CD8-positive, alpha-beta memory T cell (primary cell): ENCODE measurements at places on chromosomes 5 and 9.

GRCh38 chr9:117169089-117169621 lies 245.7 kb downstream of the ASTN2 start:
- DNase-seq = no peak

DNA sequence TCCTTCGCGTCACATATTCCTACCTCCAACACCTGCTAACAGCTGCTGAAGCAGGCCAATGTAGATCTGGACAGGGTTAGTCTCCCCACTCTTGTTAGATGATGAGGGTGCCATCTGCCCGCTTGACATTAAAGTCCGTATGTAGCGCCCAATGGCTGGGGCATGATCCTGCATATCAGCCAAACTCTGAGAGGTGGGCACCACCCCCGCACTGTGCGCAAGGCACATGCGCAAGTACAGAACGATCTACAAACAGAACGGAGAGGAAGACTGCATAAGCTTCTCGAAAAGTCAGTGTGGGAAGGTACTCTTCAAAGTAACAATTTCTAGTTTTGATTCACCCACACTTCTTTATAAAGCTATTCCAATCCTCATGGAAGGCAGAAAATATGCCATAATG lies 69.8 kb downstream of the ECPAS start:
- DNase-seq = no peak

GRCh38 chr5:132962429-132963021 lies 909 bp downstream of the AFF4 start:
- peak; percentile 39 for DNase-seq

GRCh38 chr5:181281984-181282316 lies 21.0 kb upstream of the TRIM52 start:
- no peak for DNase-seq

DNA sequence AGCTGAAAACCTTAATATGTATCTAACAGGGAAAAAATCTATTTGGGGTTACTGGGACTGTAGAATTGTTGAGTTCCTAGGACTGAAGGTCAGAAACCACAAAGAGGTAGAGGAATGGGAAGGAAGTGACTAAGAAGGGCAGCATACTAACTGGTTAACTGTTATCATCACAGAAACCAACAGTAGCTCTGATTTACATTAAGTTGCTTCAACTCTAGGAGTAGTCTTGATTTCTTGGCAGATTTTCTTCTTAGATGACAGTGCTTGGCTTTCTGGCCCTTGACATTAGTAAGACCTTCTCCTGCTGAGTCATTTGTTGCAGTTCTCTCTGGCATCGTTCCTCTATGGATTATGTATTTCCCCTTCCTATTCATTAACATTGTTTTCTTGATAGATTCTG lies 116.1 kb upstream of the RASA1 start:
- no peak for DNase-seq

DNA sequence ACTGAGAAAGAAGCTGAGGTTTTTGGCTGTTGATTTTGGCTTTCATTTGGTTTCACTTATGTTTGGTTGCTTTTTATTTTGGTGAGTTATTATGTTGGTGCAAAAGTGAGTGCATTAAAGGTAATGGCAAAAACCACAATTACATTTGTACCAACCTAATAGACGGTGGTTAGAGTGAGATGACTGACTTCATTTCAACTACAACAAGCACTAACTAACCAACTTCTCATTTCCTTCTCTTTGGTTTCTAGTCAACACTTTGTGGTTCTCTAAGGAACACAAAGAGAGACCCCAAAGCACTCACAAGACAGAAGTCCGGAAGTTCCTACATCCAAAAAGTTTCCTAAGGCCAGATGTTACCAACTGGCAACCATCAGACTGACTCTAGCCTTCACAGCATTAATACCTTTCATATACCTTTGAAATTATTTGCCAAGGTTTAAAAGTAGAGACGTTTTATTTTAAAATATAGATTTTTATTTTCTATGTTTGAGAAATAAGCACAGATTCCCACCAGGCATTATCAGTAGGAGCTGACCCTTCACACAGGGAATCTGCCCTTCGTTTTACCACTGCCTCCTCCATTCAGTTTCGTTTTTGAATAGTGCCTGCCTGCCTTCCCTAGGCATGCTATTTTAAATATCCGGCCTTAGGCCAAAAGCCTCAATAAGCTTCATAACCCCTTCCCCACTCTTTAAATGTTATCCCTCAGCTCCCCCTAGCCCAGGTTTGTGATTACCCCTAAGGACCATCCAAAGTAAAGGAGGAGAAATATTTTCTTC lies 301.1 kb upstream of the PTGER4 start:
- no peak for DNase-seq

- no peak for DNase-seq
Observed at GRCh38 chr9:112012026-112012902, 115.7 kb downstream of the UGCG start.

DNA sequence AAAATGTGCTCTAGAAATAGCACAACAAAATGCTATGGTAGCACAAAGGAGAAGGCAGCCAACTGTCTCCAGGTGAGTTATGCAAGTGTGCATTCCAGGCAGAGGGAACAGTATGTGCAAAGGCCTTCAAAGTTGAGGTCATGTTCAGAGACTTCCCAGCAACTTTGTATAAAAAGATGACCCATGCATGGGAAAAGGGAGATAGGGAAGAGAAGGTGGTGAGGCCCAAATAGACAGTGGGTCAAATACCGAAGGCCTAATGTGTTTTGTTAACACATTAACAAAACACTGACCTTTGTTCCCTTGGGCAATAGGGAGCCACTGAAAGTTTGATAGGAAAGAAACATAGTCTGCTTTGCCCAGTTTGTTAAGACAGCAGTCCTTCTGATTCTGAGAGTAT lies 445.3 kb downstream of the EBF1 start:
- DNase-seq = no peak
